ENCODE measurements at places on chromosomes 1 and 21. TPM values are rescaled to one million over a fixed set of nuclear protein-coding genes. Genes with fewer than 3 reads are reported as not detected.

GRIK1 gene
- total RNA-seq = not detected

C4BPA gene
- total RNA-seq = not detected

DAB1 gene
- total RNA-seq = 0.54 TPM

TSPAN1 gene
- total RNA-seq = not detected

HTR1D gene
- total RNA-seq = not detected

ADAM30 gene
- not detected for total RNA-seq

CD247 gene
- total RNA-seq = 252 TPM

ELAPOR1 gene
- 5.3 TPM for total RNA-seq

BTG2 gene
- 99.8 TPM for total RNA-seq

SMIM1 gene
- total RNA-seq = 0.94 TPM

ZNF281 gene
- 18.1 TPM for total RNA-seq

SHISA4 gene
- 0.23 TPM for total RNA-seq

SFT2D2 gene
- 56.8 TPM for total RNA-seq

TMEM125 gene
- total RNA-seq = not detected

S100A7A gene
- not detected for total RNA-seq

GJB5 gene
- total RNA-seq = not detected

NHLH1 gene
- total RNA-seq = 0.43 TPM

DPT gene
- total RNA-seq = not detected

OSBPL9 gene
- 50.8 TPM for total RNA-seq

TPTE gene
- not detected for total RNA-seq

KCNH1 gene
- total RNA-seq = not detected

HSD17B7 gene
- 31.2 TPM for total RNA-seq

CLEC20A gene
- total RNA-seq = not detected

RGS8 gene
- total RNA-seq = not detected

LYSMD1 gene
- 5.2 TPM for total RNA-seq

AK4 gene
- total RNA-seq = 79.5 TPM

UBL4B gene
- total RNA-seq = not detected

MMP23B gene
- total RNA-seq = 5.2 TPM

WNT4 gene
- not detected for total RNA-seq

CFAP141 gene
- total RNA-seq = not detected

NFIA gene
- total RNA-seq = 4.2 TPM

MATN1 gene
- total RNA-seq = 0.26 TPM

SPRTN gene
- 19.0 TPM for total RNA-seq

CD5L gene
- not detected for total RNA-seq

SYT2 gene
- not detected for total RNA-seq

SLC1A7 gene
- not detected for total RNA-seq

AKNAD1 gene
- not detected for total RNA-seq

SPRR2E gene
- not detected for total RNA-seq

OR2T29 gene
- total RNA-seq = not detected

RLF gene
- 22.8 TPM for total RNA-seq

TMEM39B gene
- 27.1 TPM for total RNA-seq

BARHL2 gene
- total RNA-seq = not detected

HSF2BP gene
- total RNA-seq = 0.31 TPM

CRP gene
- not detected for total RNA-seq

ACOT11 gene
- 1.2 TPM for total RNA-seq

PLA2G2F gene
- total RNA-seq = not detected

TEKT2 gene
- total RNA-seq = not detected

PBX1 gene
- 0.11 TPM for total RNA-seq

TEX38 gene
- total RNA-seq = not detected

LCE1C gene
- total RNA-seq = not detected

CCT3 gene
- total RNA-seq = 163 TPM

IFNLR1 gene
- 7.9 TPM for total RNA-seq

EDARADD gene
- 3.1 TPM for total RNA-seq

ZFP69 gene
- total RNA-seq = 2.3 TPM

FCN3 gene
- total RNA-seq = not detected

UTS2 gene
- total RNA-seq = 2.0 TPM

NTMT2 gene
- not detected for total RNA-seq

TSNAX gene
- 37.7 TPM for total RNA-seq

SYNJ1 gene
- total RNA-seq = 17.9 TPM

Measured in activated naive CD8-positive, alpha-beta T cell treated with anti-CD3 and anti-CD28 coated beads, Interleukin-2, amount 10 ng/mL, durations not matched to agents 7 days and 5 days (primary cell).